Amniotic epithelial cell (primary cell): ENCODE measurements at places on chromosomes 1 and 21.

DNA sequence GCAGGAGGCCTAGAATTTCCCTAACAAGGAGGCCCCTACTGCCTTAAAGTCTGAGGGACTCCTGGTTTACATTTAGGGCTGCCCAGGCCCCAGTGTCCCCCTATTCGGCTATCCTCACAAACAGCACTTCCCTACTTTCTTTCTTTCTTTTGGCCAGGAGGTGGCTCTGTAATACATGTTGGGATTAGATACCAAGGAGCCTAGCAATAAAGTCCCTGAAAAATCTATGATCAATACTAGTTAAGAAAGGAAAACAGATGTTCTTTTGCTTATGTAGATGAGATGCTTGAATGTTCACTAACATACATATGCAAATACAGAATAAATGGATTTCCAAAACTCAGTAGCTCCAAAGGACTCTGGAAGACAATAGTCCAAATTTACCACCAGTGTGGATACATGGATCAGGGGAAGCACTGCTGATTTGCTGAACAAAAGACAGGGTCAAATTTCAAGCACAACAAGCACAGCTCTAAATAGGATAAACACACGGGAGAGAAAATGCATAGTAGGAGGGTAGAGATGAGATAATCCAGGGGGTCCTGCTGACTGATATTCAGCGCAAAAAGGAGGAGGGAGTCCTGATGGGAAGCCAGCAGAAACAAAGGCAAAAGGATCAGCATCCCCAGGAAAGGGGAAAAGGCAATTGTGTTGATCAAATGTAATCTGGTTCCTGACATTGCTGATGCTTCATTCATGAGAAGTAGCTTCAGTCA is 240.0 kb downstream of the NUF2 start:
- peak; percentile 1 for DNase-seq

DNA sequence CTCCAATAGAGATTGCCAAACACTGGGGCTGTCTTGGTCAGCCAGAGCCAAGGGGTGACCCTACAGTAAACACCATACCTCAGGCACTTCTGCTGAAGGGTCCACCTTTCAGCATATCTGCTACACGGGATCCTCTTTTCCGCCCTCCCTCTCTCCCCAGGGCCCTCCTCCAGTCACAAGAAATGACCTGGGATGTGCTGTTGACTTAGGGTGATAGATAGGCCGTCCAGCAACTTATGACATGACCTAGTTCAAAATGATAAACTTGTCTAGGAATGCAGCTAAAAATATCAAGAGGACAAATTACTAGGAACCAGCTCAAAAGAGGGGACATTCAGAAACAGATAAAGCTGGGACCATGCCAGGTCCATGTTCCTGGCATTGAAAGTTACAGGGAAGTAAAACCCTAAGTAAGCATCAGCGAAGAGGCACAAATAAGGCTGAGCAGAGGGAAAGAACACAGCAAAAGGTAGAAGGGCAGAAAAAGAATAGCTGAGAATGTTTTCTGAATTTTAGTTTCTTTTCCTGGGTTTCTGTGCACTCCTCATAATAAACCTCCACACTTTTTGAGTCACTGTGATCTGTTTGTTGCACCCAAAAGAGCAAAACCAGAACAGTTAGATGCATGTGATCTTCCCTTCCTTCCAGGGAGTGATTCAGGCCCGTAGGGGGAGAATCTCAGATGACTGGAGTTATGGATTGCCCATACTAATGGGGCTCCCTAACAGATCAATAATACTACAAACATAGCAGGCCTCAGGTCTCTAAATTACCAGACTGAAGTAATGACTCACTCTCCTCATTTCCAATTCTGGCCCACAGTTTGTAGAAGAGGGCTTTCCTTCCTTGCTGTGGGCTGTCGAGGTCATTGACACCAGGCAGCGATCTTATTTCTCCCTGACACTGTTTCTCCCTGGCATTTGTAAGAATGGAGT is 48.9 kb upstream of the F3 start:
- peak; percentile 32 for DNase-seq

DNA sequence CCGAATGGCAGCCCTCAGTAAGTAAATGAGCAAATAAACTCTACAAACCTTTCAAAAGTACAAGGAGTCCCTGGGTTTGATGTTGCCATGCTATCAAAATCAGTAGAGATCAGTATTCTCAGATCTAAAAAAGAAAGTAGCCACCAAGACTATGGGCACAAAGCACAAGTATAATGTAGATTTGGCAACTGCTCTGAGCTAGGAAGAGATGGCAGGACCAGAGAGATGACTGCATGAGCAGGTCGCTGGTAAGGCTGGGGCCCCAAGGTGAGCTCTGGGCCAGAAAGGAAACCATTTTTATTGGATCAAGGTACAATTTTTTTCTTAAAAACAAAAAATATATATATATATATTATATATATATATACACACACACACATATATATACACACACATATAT is 3.1 kb upstream of the ADORA3 start:
- DNase-seq: no peak

DNA sequence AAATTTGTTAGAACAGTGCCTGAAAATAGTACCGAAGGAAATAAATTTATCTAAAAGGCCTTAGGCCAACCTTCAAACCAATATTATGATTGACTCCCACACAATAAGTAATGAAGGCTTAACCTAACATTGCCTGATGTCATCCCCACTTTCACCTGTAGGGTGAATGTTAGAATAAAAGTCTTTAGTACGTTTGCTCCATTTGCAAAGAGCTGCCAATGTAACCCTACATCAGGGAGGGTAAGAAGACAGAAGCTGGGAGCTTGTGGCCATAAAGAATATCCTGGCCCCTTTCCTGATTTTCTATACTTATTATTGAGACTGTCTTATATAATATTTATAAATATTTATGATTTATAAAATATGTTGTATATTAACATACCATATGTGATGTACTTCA is 661.8 kb upstream of the CXADR start:
- no peak for DNase-seq

- peak; percentile 1 for DNase-seq
Observed at GRCh38 chr1:228555074-228555994, 68.2 kb downstream of the RNF187 start.

DNA sequence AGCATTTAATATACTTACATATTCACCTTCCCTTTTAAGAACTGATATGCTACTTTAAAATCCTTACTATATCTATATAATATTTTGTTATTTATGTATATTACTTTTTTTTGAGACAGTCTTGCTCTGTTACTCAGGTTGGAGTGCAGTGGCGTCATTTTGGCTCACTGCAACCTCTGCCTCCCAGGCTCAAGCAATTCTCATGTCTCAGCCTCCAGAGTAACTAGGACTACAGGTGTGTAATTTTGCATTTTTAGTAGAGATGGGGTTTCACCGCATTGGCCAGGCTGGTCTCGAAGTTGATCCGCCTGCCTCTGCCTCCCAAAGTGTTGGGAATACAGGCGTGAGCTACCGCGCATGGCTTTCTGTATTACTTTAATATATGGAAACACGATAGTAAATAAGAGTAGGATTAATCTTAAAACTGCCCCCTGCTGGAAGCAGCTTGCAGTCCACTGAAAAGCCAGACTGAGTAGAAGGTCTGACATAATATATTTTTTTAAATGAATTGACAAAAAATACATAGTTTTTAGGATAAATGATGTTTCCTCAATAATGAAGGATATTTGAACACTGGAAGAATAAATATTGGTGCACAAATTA is 24.4 kb downstream of the RCAN3 start:
- DNase-seq: peak; percentile 29

- no peak for DNase-seq
Observed at GRCh38 chr21:36690628-36691554, 8.0 kb upstream of the SIM2 start.

DNA sequence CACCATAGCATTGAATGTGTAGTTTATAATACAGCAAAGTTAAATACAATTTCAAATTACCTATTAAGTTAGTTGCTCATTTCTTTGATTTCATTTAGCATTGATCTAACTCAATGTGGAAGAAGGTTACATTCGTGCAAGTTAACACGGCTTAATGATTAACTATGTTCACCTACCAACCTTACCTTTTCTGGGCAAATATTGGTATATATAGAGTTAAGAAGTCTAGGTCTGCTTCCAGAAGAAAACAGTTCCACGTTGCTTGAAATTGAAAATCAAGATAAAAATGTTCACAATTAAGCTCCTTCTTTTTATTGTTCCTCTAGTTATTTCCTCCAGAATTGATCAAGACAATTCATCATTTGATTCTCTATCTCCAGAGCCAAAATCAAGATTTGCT is at the start of gene ANGPTL3:
Gene ANGPTL3 (plus strand): TSS at position 240 of the 400 bp plus-strand sequence. CDS start 47 bp downstream, at position 287.
- no peak for DNase-seq
